ENCODE measurements at places on chromosomes 12 and 14.

DNA sequence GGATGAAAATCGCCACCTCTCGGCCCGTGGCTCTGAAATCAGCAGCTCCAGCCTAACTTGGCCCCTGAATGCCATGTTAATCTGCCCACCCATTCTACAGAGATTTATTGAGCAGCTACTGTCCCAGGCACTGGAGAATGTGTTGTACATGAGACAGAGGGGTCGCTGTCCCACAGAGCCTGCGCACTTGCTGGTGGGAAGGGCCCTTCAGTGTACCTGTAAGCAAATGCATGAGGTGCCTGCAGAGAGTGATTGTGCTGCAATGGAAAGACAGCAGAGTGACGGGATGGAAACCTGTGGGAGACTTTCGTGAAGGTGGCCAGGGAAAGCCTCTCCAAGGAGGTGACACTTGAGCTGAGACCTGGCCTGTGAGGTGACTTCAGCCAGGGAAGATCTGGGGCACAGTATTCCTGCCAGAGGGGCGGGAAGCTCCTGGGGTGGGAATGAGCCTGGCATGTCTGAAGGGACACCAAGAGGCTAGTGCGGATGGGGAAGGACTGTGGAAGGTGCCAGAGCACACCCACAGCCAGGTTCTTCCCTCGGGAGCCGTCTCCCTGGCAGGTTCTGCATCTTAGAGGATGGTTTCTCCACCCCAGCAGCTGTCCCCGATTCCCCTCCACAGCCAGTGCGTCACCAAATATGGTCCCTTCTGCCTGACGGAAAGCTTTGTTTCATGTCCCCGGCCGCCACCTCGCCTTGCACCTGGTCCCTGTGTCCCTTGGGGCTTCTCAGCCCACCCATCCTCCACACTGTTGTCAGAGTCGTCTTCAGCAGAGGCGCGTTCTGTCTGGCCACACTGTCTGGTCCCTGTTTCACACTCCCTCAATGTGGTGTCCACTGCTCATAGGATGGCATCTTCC lies 8.7 kb downstream of the SMIM41 start:
- DNase-seq, result no peak

GRCh38 chr14:101072531-101072930 lies 169.0 kb upstream of the RTL1 start:
- no peak for DNase-seq

- DNase-seq, result no peak
These were observed 381 bp downstream of the YY1 start for GRCh38 chr14:100239211-100239839.

- DNase-seq, result no peak
These were observed 1981.7 kb upstream of the FLRT2 start for GRCh38 chr14:83548061-83548839.

GRCh38 chr12:75322464-75322863 lies 7.7 kb downstream of the CAPS2 start:
- no peak for DNase-seq

DNA sequence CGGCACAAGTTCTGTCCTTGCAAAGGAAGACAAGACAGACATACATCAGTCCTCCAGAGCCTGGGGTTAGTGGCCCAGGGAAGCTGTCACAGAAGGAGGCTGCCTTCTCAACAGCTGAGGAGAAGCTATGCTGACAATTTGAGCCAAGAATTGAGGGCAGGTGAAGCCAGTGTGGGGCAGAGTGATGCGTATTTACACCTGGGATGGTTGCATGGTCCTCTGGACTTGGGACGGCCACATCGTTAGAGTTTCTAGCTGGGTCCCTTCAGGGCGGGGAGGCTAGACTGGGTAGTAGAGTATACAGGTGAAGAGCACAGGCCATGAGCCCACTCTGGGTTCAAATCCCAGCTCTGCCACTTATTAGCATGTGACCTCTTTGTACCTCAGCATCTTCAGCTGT lies 16.5 kb downstream of the KRT85 start:
- no peak for DNase-seq

DNA sequence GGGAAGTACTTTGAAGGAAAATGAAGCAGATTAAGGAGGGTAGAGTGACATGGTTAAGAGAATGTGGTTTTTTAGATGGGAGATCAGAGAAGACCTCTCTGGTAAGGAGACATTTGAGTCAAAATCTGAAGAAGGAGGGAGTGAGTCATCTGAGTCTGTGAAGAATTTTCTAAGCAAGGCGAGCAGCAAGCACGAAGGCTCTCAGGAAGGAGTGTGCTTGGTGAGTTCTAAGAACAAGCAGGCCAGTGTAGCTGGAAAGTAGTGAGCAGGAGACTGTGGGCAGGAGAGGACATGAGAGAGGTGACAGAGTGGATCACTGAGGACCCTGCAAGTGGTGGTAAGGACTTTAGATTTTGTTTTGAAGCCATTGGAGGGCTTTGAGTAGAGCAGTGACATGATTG lies 76.3 kb upstream of the FUT8 start:
- DNase-seq, result no peak

DNA sequence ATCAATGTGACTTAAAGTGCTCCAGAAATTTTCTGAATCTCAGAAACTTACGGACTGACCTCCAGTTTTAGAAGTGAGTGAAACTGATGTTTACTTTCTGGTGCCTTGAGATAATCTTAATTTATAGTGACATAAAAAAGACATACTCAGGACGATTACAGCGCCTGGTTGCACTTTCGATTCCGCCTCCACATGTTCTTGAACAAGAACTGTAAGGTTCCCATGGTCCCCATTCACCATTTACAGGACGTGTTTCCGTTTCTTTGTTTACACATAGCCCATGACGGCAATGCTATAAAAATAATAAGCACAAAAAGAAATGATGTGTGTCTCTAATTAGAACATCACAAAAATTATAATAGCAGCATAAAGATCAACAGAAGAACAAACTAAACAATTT lies 98.2 kb downstream of the ADAMTS20 start:
- DNase-seq, result no peak

- no peak for DNase-seq
These were observed 19.1 kb upstream of the AMN start for GRCh38 chr14:102903248-102903888.

- no peak for DNase-seq
These were observed 321.3 kb downstream of the AEBP2 start for GRCh38 chr12:19760611-19761010.

DNA sequence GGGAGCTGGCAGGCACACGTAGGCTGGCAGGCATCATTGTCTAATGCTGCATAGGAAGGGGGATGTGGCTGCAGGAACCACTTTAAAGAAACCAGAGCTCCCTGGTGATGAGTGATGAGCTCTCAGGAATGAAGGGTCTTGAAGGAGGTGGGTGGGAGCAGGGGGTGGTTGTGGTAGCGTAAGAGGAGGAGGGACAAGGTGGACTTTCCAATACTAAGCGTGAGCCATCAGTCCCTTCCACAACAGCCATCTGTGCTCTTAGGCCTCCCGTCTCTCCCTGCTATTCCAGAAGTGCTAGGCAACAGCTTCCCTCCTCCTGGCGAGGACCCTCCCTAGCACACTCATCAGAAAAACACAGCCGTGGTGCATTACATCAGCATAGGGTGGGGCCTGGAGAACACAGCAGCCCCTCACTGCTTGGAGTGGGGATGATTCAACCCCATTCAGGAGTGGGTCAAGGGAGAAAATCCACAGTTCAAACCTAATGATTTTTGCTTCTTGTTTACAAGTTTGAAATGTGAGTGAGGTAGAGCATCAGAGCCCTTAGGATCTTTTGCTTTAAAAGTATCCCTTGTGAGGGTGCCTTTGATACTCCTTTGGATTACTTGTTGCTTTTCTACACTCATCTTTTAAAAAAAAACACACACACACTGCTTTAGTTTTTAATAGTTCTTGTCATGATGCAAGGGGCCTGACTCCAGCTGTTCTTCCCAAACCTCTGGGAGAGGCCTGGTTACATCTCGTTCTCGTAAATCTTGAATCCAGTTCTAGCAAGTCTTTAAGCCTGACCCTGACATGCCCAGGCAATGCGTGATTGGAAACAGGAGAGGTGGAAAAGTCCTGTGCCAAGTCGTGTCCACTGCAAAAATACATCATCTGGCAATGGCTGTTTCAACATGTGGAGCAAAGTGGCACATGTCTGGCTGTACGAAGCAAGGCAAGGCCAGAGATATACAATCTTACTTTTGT lies 356.4 kb upstream of the DDHD1 start:
- peak; percentile 56 for DNase-seq

- no peak for DNase-seq
These were observed 305.6 kb downstream of the RPAP3 start for GRCh38 chr12:47400266-47400665.

DNA sequence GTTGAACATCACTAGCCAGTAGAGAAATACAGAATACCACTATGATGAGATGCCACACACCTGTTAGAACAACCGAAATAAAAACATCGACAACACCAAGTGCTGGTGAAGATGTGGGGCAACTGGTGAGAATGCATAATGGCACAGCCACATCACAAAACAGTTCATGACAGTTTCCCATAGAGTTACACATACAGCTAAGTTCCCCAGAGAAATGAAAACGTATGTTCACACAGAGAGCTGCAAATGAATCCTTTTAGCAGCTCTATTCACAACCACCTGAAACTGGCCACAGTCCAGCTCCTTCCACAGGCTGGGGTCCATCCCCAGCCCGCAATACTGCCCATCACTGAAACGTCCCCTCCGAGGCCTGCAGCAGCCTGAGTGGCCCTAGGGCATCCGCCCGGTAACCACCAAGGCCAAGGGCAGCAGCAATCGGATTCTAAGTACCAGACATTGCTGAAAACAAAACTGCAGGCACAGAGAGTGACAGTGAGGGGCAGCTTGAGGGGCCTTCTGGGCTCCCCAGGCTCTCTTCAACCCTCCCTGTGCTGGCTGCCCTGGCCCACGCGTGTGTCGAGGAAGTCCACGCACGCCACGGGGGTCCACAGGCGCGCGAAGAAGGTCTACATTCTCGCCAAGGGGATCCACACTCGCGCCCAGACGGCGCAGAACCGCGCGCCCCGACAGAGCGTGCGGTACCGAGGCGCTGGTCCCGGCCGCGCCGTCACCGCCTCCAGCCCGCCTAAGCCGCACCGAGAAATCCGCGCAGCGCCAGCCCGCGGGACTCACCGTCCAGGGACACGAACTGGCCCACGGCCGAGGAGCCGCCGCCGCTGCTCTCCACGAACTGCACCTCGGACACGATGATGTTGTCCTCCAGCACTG lies 903 bp downstream of the BRF1 start:
- DNase-seq, result no peak

DNA sequence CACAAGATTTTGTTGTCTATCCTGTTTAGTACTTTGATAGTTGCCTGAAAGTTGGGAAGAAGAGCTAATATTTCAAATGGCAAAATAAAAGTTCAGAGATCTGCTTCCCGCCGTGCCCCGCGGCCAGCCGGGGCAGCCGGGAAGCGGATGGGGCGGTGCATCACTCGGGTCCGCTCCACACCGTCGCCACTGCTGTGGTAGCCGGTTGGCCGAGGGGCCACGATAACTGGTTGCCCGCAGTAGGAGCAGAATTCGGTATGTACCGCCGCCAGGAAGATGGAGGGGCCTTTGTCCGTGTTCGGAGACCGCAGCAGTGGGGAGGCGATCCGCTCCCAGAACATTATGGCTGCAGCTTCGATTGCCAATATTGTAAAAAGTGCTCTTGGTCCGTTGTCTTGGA lies 427.2 kb upstream of the PDE3A start:
- no peak for DNase-seq

DNA sequence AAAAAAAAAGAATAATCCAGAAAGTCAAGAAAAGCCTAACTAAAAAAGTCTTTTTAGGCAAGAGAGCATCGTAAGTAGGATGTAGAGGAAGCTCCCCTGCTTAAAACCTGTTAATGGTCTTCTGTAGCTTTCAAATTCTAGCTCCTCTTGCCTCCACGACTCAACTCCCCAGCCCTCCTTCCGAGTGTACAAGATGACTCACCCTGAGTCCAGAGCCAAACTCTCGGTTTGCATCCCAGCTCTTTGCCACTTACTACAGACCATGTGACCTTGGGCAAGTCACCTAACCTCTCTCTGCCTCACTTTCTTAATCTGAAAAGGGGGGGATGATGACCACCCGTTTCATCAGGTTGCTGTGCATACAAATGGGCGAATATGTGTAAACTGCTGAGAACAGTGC lies 460.4 kb downstream of the DPF3 start:
- DNase-seq, result no peak

GRCh38 chr12:41465526-41465925 lies 277.4 kb downstream of the PDZRN4 start:
- DNase-seq, result no peak

GRCh38 chr12:110941391-110941790 lies 21.0 kb upstream of the MYL2 start:
- no peak for DNase-seq

DNA sequence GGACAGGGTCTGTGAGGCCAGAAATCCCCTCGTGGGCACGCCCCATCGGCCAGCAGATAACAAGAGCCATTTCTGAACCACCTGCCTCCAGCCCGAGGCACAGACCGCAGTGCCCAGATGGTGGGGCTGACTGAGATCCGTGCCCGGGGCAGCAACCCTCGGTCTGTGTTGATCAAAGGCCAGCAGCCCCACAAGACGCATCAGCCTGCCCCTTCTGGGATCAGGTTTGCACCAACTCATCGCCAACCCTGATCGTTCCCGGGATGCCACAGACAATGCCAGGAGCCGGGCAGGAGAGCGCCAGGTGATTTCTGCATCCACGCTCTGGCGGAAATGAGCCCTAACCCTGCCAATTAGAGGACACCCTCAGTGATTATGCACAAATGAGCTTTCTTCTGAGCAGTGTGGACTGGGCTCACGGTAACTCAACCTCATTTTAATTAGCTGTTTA lies 64.5 kb downstream of the TESC start:
- DNase-seq, result no peak

- no peak for DNase-seq
These were observed 51.2 kb downstream of the TSPAN11 start for GRCh38 chr12:30977537-30978349.

GRCh38 chr12:56129206-56129941 lies 1.3 kb downstream of the ESYT1 start:
- DNase-seq, result no peak

DNA sequence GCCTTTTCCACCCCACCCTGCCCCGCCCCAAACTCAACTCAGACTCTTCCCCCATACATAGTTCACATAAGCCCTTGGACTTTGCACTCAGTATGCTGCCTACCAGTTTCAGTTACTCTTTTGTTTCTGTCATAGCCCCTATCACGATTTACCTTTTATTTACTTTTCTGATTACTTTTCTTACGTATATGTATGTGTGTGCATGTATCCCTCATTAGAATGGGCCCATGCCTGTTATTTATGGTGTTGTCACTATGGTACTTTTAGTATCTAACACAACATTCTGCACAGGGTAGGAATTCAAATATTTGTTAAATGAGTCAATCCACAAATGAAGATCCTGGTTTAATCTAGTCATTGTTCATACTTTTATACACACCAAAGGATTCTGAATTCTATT lies 16.5 kb upstream of the LUM start:
- DNase-seq, result no peak

DNA sequence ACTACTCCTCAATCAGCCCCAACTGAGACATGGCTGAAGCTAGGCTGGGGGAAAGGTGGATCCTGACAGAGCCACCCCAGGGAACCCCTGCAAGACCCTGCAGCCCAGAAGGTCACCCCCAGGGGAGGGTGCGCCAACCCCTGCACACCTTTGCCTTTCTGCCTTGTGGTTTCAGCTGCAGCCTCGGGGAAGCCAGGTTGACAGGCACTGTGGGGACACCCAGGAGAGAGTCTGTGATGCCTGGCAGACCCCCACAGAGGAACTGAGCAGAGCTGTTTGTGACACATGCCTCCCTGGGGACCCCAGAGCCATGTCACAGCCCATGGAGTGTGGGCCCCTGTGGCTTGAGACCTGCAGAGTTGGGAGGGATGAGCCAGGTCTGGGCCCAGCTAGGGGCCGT lies 11.8 kb upstream of the HHIPL1 start:
- DNase-seq, result no peak

All from NCI-H187 treated with DMSO at 0.1 percent for 48 hours (cell line).